ENCODE measurements at places on chromosomes 7 and 10. TPM values are rescaled to one million over a fixed set of nuclear protein-coding genes. Genes with fewer than 3 reads are reported as not detected.

The NRAP gene
- not detected for total RNA-seq

The KIFBP gene
- 19.3 TPM for total RNA-seq

The PPP1R17 gene
- not detected for total RNA-seq

The TEX36 gene
- total RNA-seq = not detected

The TMEM225B gene
- total RNA-seq = 0.70 TPM

The CRHR2 gene
- not detected for total RNA-seq

The TPST1 gene
- total RNA-seq = 1.9 TPM
